Brain microvascular endothelial cell (primary cell): ENCODE measurements at places on chromosomes 2 and 18.

GRCh38 chr18:45863469-45863868 lies 38.0 kb downstream of the SIGLEC15 start:
- no peak for DNase-seq

GRCh38 chr2:185381631-185382030 lies 357.0 kb upstream of the FSIP2 start:
- DNase-seq, result no peak

GRCh38 chr2:44778671-44779476 lies 162.6 kb upstream of the SIX3 start:
- no peak for DNase-seq

- no peak for DNase-seq
These were observed 1189.1 kb upstream of the NXPH2 start for GRCh38 chr2:139969323-139969722.

DNA sequence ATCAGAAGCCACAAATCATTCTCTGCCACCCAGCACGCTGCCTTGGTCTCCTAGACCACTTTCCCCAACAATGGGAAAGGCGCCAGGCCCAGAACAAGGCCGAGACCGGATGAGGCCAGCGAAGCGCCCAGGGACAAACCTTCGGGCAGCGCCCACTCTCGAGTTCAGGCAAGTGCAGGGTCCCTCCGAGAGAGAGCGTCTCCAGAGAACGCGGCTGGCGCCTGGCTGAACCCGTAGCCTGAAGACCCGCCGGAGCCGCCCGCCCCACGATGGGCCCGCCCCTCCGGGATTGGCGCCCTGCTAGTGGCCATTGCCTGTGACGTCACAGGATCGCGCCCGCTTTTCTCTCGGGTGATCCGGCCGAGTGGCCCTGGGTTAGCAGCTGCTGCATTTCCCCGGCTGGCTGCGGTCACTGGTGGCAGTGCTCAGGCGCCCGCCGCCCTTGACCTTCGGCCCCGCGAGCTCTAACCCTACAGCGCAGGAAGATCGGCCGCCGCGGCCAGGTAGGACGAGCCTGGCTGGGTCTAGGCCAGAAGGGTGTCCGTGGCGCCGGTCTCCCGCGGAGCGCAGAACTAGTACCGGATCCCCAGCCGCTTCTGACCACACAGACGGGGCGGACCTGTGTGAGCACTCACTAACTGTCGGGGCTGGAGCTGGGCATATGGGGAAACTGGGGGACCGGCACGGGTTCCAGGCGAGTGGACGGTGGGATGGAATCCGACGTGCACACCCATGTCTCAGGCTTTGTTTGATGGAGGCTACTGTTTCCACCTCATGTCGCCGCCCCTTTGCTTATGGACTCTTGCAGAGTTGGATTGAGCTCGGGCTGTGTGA lies at the start of gene FAHD2A:
TSS of gene FAHD2A (plus strand) at position 339 of the 834 bp plus-strand sequence. CDS start 2,851 bp downstream, outside the sequence.
- peak; percentile 91 for DNase-seq

DNA sequence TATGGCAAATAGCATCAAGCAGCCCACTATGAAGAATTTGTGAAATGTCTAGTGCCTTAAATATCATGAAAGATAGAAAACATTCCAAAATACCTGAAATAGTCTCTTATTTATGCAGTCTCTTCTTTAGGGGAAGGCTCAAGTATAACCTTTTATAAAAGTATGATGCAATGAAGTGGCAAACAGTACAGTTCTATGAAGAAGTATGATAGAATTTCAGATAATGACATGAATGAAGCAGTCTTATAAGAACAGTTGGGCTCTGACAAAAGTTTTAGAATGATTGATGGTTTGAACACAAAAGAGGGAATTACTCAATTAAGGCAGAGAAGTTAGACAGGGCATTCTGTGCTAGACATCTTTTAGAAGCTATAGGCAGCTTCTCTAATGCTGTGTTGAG lies 1791.8 kb upstream of the PIK3C3 start:
- DNase-seq, result no peak

- no peak for DNase-seq
These were observed 55.4 kb upstream of the COL5A2 start for GRCh38 chr2:189234991-189235390.

GRCh38 chr2:209368914-209369313 lies 54.9 kb upstream of the MAP2 start:
- DNase-seq, result peak; percentile 88

DNA sequence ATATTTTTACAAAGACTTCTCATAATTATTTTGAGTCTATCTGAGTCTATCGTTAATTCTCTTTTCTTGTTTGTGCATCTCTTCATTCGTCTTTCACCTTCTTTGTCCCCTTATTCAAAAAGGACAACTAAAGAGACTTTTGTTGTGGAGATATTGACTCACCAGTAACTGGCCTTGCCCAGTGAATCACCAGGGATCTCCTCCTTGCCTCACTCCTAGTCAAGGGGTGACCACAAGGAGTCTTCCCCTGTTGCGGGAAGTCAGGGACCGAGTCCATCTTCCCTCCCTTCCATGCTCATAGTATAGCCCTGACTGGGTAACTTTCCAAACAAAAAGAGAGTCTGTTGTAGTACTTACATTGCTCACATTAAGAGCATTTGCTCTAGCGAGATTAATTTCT lies 158.9 kb downstream of the NEB start:
- DNase-seq, result peak; percentile 52

DNA sequence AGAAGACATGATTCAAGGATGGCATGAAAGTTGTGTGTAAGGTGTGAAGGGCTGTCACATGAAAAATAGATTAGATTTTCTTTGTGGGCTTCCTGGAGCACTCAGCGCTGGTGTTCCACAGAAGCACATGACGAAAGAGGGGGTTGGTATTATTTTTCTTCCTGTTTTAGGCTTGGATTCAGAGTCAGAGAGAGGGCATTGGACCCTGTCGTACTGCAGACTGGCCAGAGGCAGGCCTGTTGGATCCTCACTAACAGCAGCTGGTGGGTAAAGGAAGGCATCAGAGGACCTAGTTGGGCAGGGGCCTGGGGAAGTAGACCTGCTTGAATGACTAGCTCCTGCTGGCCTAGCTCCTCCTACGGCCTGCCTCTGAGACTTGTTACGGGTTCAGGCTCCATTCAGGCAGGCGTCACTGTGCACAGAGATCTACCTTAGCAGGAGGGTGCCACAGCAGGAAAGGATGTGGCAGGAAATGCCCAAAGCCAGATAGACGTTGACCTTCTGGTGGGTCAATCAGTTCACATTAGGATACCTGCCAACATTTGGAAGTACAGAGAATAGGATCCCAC lies 13.1 kb downstream of the CTLA4 start:
- DNase-seq, result no peak

DNA sequence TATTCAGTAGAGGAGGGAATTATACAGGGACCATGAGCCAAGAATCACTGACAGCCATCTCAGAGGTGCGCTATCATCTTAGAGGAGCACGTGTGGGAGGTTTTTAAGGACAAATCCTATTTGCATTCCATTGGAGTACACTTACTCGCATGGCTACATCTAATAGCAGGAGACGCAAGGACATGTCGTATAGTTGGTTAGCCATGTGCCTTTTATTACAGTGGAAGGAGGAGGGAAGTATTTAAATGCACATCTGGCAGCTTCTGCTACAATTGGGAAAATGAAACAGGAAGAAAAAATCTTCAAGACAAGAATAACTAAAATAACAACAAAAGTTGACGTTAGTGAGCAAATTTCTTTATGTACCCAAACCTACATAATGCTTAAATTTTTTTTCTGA lies 86.5 kb upstream of the UGP2 start:
- DNase-seq, result no peak

DNA sequence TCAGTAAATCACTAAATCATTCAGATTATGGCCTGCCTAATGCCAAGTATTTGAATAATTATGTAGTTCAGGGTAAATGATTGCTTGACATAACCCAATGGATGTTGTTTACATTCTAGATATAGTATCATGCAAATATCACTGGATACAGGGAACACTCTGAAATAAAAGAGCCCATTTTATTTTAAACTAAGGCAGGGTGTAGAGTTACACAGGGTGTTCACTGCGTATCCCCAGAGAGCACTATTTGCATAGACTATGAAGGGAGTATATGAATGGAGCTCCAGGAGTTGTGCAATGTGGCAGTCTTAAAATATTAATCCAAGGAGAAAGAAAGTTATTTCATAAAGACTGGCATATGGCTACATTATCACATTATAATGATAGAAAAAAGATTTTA lies 701.1 kb upstream of the KLHL29 start:
- no peak for DNase-seq

GRCh38 chr2:56671973-56672569 lies 488.3 kb downstream of the CCDC85A start:
- peak; percentile 4 for DNase-seq

DNA sequence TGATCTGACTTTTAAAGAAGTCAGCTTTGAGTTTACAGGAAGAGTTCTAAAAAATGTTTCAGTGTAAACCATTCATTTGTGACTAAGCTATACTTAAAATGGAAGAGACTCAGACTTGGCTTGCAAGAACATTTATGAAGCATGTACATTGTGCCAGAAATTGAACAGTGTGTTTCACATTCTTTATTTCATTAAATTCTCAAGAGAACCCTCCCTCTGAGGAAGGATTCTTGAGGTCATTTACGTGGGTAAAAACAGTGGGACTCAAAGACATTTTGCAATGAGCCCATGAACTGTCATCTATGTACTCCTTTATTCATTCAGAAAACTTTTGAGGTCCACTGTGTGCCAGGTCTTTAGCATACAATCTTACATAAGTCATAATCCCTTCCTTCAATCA lies 143.6 kb upstream of the ZNF521 start:
- DNase-seq, result no peak

DNA sequence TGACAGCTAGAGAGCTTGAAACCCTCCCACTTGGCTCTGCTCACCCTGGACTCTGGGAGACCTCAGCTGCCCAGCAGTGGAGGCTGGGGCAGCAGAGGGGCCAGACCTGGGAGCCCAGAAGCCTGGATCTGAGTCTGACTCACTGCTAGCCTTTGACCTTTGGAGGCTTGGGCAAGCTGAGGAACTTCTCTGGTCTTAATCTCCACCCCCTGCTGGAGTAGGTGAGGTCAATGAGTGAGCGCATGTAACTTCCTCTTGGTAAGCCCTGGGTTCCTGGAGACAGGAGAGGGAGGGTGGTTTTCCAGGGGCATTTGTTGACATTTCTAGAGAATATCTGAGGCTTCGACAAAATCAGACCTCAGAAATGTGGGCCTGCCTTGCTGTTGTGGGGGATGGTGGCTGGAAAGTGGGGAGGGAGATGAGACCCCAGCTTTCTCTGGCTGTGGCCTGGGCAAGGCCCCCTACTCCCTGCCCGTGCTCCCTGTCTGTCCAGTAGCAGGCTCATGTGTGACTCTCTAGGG lies 73.0 kb upstream of the YWHAQ start:
- peak; percentile 66 for DNase-seq

DNA sequence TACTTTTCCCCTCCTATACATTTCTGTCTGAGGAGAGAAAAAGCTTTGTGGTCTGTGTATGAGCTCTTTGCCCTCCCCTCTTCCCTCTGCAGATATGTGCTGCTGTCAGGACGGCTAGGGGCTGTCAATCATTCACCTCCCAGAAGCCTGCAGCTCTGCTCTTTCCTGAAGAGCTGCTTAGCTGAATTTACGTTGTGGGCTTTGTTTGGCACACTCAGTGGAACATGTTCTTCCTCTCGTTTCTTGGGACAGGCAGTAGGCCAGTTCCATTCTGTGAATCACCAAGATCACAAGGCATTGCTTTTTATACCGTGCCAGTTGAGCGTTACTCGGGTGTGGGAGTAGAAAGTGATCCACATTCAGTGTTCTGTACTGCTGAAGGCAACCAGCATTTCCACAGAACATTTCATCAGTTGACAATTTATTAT lies 136.7 kb downstream of the LAMA3 start:
- peak; percentile 56 for DNase-seq

- no peak for DNase-seq
These were observed 173.1 kb downstream of the ANKRD30B start for GRCh38 chr18:14921031-14921430.

- DNase-seq, result peak; percentile 59
These were observed 638 bp downstream of the ST6GAL2 start for GRCh38 chr2:106885329-106885728.

GRCh38 chr2:179250095-179250494 lies 14.5 kb downstream of the SESTD1 start:
- DNase-seq, result no peak

DNA sequence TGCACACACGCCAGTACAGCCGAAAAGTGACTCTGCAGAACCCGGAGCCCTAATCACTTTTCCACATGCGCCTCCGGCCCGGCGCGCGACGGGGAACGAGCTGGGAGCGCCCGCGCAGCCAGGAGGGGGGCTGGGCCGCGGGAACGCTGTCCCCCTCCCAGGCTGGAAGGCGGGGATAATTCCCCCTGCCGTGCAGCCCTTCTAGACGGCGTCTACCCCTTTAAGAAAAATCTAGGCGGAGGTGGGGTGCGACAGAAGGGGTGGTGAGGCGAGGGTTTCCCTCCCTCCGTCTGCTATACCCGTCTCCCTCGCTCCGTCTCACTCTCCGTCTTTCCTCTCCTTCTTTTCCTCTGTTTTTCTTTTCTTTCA lies 2.4 kb downstream of the CYP26B1 start:
- DNase-seq, result no peak

- DNase-seq, result no peak
These were observed 889 bp downstream of the ZC3H15 start for GRCh38 chr2:186486651-186487647.

GRCh38 chr2:179272406-179273192 lies 8.0 kb upstream of the SESTD1 start:
- DNase-seq, result no peak

DNA sequence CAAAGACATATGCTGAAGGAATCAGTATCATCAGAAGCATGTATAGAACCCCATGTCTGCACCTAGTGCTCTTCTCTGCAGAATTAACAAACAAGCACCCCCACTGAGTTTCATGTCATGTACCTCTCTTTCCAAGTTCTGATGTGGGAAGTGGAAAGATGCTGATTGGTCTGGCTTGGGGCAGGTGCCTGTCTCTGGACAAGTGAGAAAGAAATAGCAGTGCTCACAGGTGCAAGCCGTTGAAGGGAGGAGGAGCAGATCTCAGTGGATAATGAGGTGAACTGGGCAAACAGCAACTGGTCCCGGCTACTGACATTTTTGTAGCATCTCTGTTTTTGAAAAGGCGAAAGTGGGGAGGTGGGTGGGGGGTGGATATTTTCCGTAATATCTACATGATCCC lies 17.5 kb upstream of the ACVR1 start:
- no peak for DNase-seq

- no peak for DNase-seq
These were observed 144.3 kb downstream of the KCNE4 start for GRCh38 chr2:223196331-223196730.

- DNase-seq, result peak; percentile 13
These were observed 32.4 kb downstream of the NGEF start for GRCh38 chr2:232980683-232981082.

DNA sequence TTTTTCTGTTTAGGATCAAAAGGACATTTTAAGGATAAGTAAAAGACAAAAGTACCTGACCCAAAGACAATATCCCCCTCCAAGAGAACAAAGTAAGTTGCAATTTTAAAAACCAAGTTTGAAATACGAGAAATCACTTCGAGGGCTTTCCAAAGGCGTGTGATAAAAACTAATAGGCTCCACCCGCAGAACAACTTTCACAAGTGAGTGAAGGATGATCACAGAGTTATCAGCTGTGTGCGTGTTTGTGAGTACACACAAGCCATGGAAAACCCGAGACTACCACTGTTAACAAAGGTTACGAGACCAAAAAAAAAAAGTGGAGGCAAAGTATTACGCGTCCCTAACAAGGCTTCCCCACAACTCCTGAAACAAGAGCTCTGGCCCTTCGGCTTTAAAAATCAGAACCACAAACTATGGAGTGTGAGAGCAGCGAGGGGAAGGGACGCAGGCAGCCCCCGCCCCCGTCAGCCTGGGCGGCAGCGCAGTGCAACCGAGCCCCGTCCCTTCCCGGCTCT lies 719 bp downstream of the SMAD2 start:
- DNase-seq, result peak; percentile 22

GRCh38 chr2:109062145-109062858 lies 66.7 kb upstream of the SH3RF3 start:
- no peak for DNase-seq
